ENCODE measurements at places on chromosomes 2 and 18.
A peak's percentile ranks its signal among the peaks of the same experiment; 100 is the strongest.

DNA sequence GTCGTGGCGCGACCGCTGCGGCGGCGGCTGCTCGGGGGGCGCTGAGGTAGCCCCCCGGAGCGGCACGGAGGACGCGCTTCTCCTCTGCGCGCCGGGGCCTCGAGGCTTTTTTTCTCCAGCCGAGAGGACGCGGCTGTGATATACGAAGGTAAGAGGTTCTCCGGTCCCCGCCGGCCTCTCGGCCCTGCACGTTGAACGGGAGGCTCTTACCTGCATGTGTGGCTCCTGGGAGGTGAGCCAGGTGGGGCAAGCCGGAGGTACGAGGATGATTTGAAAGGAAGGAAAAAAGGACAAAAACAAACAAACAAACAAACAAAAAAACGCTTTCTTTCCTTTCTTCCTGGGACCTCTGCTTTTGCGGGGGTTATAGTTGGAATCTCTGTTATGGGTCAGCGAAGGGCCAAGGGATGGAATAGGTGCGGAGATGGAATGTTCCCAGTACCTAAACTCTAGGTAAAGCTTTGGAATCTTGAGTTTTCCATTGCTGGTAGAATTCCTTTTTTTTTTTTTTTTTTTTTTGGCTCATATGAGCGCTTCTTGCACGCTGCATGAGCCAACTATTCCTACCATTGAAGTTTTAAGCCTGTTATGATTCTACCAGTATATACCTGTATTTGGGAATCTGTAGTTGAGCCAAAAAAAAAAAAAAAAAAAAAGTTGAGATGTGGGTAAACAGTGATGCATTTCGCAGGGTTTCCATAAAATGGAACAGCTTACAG, 674 bp downstream of the PTPN4 start:
- DNase-seq, result peak; percentile 65

DNA sequence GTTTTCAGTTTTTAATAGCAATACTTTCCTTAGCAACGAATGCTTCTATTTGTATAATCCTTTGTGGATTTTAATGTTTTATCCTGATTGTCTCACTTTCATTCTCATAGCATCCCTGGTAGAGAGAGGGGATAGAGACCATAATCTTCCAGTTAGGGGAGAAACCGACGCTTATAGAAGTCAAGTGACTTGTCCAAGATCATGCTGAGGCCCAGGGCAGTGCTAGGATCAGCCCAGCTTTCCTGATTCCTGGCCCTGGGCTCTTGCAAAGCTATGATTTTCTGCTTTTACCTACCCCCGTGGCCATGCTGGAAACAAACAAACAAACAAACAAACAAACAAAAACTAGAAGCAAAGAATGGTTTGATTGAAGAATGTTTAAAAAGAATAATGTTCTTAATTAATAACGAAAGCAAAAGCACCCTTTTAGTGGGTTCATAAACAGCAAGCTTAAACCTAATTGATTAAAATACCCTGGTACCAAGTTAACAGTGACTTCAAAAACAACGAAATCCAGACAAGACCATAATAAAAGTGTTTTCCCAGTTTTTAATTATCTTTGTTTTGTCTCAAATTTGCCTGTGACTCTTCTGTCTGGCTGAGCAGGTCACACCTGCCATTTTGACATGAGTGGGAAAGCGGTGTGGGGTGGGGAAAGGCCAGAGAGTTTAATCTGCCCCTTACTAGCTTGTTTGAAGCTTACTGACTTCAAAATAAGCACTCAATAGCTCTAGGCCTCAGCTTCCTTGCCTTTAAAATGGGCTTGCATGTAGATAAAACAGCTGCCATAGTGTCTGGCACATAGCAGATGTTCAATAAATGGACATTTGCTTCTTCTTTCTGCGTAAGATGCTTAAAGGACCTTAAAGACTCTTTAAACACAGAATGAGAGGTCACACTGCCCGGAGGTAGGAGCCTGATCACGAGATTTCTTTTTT, 116.6 kb upstream of the MYCN start:
- no peak for DNase-seq

GRCh38 chr2:218296847-218297246, 4.5 kb upstream of the TMBIM1 start:
- no peak for DNase-seq

- peak; percentile 58 for DNase-seq
Observed at GRCh38 chr2:98601532-98602132, 6.7 kb downstream of the COA5 start.

DNA sequence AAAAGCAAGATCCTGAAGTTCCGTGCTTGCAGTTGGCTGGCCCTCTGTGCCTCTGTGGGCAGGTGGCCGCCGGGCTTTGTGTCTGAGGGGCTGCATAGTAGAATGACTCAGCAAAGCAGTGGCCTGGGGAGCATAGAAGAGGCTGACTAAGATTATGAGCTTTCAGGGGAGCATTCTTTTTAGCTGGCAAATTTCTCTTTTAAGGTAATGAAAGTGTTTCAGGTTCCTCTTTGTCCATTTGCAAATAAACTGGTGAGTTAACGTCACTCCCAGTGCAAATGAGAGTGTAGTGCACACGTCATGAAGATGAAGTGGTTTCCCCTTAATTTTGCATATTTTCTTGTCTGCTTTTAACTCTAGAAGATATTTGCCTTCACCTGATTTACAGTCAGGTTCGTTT, 98.6 kb downstream of the BCL2L11 start:
- DNase-seq, result peak; percentile 76

DNA sequence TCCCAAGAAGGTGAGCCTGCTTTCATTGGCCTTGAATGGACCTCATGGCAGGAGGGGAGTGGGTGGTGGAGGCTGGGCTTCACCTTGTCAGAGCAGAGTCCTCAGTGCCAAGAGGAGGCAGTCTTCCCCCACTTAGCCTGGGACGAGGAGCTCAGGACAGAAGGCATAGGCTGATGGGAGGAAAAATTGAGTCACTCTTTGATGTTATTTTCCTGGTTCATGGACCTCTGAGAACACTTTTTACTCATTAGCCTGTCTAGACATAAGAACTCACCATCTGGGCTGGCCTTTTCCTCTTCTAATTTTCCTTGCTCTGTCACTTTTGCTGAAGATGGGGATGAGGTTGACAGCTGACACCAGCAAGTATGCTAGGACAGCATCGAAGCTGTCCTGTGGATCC, 225.7 kb upstream of the TNP1 start:
- no peak for DNase-seq

GRCh38 chr2:194842871-194843270, 814.2 kb upstream of the SLC39A10 start:
- no peak for DNase-seq

DNA sequence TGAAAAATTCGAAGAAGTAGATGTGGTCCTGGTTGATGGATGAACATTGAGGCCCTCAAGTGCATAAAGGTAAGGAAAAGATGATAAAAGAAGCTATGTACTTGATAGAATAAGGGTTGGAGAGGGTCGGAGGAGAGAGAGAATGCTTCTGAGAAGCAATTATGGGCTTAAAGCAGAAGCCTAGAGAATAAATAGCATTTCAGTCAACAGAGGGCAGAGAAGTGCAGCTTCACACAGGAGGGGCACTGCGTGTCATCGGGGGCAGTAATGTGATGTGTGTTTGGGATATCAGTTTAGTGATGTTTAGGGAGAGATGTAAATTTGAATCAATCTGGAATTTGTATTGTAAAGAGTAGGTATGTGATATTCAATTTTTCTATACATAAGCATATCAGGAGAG, 334.5 kb downstream of the PIK3C3 start:
- no peak for DNase-seq

DNA sequence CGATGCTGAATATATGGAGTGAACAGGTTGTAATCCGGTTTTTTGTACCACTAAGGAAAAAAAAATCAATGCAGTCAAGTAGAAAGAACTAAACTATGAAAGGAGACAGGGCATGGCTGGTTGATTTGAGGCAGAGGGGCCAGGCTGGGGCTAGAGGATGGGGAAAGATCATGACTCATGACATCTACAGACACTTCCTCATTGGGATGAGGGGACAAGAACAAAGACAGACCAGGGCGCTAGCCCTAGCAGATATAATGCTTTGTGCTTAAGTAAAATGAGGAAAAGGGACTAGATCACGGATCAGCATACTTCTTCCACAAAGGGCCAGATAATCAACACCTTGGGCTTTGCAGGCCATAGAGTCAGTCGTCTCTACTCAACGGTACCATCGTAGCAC, 55.8 kb downstream of the ST6GAL2 start:
- no peak for DNase-seq

GRCh38 chr2:79977792-79978191, 326.8 kb downstream of the LRRTM1 start:
- DNase-seq, result no peak

DNA sequence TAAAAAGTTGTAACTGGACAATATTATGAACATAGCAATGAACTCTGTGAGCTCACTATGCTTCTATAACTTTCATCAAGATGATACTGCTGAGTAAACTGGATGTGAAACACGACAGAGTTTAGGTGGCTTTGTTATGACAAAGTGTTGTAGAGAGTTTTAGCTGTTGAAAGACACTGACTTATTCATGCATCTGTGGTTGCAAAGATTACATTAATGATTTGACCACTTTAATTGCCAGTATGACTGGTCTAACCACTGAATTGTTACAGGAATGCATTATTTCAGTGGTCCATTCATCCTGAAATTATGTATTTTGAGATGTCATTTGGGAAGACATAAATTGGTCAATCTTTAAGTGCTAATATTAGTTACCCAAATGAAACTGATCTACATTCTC, 117.9 kb downstream of the SPHKAP start:
- no peak for DNase-seq

All from NAMALWA (cell line).